Activated CD8-positive, alpha-beta memory T cell treated with anti-CD3 and anti-CD28 coated beads, Interleukin-2, amount 50 U/mL, for 48 hours (primary cell): ENCODE measurements at places on chromosomes 1 and 21.

DNA sequence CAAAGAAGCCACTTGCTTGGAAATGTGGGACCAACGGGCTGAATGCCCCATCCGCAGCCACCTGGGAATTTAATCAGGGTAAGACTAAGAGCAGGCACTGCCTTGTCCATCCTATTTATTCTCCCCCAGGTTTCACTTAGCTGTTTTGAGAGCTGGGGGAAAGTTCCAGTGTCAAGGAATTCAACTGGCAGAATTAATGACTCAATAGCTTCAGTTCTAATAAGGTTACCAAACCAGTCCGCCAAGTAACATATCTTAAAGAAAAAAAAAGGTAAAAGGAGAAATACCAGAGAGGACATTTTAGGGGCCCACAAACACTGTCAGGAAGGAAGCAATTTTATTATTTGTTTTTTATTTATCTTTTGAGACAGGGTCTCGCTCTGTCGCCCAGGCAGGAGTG, 157.6 kb upstream of the SOD1 start:
- no peak for DNase-seq

DNA sequence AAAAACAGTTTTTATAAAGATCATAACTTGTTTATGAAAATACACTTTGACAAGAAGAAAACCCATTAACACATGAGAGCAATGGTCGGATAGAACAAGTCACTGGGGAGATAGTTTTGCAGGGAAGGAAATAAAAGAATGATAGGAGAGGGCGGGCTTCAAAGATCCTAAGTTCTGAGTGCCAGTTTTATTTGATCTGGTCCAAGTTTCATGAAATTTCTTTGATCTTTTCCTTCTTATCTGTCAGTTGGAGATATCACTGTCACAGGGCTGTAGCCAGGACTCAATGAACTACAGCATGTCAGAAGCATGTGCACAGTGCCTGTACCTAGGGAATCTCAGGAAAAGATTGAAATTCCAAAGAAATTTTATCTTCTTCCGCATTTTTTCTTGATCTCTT, 36.5 kb downstream of the CHRM3 start:
- DNase-seq, result no peak

GRCh38 chr1:172549621-172550280, 16.8 kb downstream of the SUCO start:
- no peak for DNase-seq

DNA sequence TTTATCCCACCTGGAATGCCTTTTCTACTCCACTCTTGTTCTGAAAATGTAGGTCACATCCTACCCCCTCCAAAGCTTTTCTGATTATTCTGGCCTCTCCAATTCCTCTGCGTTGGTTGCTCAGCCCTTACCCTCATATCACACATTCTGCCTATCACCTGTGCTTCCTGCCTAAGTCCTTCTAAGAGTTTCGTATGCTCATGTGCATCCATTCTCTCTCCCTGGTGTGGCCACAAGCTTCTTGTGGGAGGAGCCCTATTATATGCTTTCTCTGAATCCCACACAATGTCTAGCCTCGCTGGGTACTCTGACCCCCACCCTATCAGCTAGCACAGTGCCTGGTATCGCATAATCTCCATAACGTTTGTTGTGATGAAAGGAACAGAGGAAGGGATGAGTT, 54.2 kb downstream of the CD58 start:
- no peak for DNase-seq

GRCh38 chr1:169156580-169156979, 50.1 kb downstream of the ATP1B1 start:
- no peak for DNase-seq

GRCh38 chr1:225406976-225407725, 20.7 kb downstream of the LBR start:
- no peak for DNase-seq
